ENCODE measurements at places on chromosomes 7 and 10.
A peak's percentile ranks its signal among the peaks of the same experiment; 100 is the strongest.

- no peaks in the 10 kb centered on the region for H3K4me1 ChIP-seq
- no peaks in the 10 kb centered on the region for H3K27me3 ChIP-seq
- no peak for DNase-seq
- H3K36me3 ChIP-seq, result no peaks in the 10 kb centered on the region
- no peak overlapping the region for H3K4me3 ChIP-seq
Observed at GRCh38 chr10:131496351-131497052, 185.0 kb upstream of the TCERG1L start.

- no peak for DNase-seq
- H3K4me3 ChIP-seq, result no peak overlapping the region
- no peak overlapping the region for H3K27ac ChIP-seq
- no peaks in the 10 kb centered on the region for H3K36me3 ChIP-seq
- H3K4me1 ChIP-seq, result no peaks in the 10 kb centered on the region
Observed at GRCh38 chr7:25382869-25383268, 154.6 kb upstream of the NPVF start.

DNA sequence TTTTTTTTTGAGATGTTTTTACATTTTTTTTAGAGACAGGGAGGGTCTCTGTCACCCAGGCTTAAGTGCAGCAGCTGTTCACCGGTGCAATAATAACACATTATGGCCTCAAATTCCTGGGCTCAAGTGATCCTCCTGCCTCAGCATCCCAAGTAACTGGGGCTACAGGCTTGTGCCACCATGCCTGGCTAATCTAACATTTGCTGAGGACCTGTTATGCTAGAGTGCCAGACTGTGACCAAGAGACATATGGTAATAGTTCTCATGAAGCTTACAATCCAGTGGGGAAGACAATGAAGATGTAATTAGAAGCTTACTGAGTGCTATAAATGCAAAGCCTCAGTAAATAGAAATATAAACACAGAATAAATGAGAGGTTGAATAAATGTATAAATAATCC is 17.6 kb upstream of the ORC5 start:
- no peaks in the 10 kb centered on the region for H3K36me3 ChIP-seq
- H3K4me1 ChIP-seq, result no peaks in the 10 kb centered on the region
- no peaks in the 10 kb centered on the region for H3K27me3 ChIP-seq
- H3K4me3 ChIP-seq, result no peak overlapping the region
- no peak overlapping the region for H3K27ac ChIP-seq
- DNase-seq, result no peak

DNA sequence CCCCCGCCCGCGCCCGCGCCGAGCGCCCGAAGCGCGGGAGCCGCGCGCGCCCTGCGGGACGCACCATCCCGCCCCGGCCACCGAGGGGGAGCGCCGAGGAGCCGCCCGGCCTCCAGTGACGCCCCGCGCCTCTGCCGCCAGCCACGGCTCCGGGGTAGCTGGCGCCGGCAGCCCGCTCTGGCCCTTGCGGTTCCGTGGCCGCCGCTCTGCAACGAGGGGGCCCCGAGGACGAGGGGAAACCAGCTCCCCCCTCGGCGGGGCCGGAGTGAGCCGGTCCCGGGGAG is at the start of gene PAXIP1:
PAXIP1 (minus strand) TSS at position 33 of the 284 bp plus-strand sequence. CDS start 195 bp downstream, outside the sequence.
- no peak for DNase-seq
- H3K4me1 ChIP-seq, result no peaks in the 10 kb centered on the region
- H3K4me3 ChIP-seq, result peak within 1 kb of the TSS; percentile 79
- no peaks in the 10 kb centered on the region for H3K27me3 ChIP-seq
- no peaks in the 10 kb centered on the region for H3K36me3 ChIP-seq
- peak within 1 kb of the TSS; percentile 69 for H3K27ac ChIP-seq

DNA sequence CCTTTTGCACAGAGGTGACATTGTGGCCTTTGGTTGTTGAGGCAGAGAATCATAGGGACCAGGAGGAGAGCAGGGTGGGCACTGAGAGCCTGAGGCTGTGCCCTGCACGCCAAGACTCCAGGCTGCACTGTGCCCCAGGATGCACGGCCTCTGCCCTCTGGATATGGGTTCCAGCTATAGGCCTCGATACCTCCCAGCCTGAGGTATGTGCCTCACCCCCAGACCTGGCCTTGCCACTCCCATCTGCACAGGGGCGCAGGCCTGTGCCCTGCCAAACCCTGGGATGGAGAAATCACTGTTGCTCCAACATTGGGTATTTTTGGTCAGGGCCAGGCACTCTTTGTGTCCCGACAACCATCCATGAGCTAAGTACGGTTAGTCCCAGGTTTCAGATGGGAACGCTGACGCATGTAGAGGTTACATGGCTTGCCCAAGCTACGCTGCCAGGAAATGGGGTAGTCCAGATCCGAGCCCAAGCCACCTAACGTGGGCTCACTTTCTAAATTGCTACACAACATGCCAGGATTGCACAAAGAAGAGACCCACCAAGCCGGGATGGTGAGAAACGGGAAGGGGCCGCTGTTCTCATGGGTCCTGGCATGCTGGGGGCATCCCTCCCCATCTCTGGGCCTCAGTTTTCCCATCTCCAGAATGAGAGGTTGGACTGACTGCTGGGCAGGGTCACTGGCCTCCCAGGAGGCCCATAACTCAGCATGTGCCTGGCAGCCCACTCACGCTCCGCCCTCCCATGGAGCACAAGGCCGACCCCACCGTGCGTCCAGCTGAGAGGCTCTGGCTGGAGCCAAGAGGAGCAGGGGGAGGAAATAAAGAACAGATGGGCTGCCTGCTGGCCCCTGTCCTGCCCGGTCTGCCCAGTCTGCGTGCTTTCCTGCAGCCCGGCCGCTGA is 44.2 kb downstream of the ZCCHC24 start:
- H3K4me1 ChIP-seq, result peaks cover 8% of the 10 kb centered on the region
- peak overlapping the region; percentile 56 for H3K27ac ChIP-seq

DNA sequence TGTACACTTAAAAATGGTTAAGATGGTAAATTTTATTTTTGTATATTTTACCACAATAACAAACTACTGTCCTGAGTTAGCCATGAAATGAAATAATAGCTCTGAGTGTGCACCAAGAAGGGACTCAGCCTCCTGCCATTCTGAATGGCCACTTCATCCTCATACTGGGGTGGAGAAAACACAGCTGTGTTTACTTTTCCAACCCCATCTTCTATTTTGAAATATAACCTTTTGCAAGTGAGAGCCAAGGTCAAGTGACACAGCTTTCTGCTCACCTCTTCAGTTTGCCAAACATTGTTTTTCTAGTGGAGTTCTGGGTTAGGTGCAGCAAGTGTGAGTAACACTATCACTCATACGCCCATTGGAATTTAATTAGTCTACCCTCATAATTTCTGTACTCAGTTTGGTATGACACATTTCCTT is 107.4 kb upstream of the GLCCI1 start:
- H3K27ac ChIP-seq, result no peak overlapping the region
- H3K27me3 ChIP-seq, result no peaks in the 10 kb centered on the region
- DNase-seq, result no peak
- no peak overlapping the region for H3K4me3 ChIP-seq
- no peaks in the 10 kb centered on the region for H3K4me1 ChIP-seq
- no peaks in the 10 kb centered on the region for H3K36me3 ChIP-seq

DNA sequence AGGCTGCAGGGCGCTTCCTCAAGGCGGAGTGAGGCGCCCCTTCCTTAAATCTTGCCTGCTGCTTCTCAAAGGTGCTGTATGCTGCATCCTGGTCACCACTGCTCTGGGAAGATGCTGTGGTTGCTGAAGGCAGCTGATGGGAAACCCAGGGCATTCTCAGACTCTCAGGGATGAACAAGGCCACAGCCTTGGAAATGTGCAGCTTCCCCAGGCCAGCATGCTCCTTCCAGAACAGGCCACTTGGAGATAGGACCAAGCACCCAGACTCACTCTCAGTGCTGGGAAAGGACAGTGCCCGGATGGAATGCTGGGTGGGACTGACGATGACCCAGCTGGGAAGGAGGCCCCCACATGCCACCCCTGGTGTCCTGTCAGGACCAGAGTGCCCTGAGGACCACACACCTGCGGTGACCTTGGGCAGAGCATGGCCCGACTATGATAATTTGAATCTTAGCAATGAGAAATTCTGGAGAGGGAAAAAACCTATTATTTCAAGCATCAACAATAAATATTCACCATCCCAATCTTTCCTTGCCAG is 235.5 kb downstream of the TNS3 start:
- no peak overlapping the region for H3K27ac ChIP-seq
- H3K27me3 ChIP-seq, result no peaks in the 10 kb centered on the region
- H3K4me3 ChIP-seq, result no peak overlapping the region
- DNase-seq, result no peak
- no peaks in the 10 kb centered on the region for H3K4me1 ChIP-seq

DNA sequence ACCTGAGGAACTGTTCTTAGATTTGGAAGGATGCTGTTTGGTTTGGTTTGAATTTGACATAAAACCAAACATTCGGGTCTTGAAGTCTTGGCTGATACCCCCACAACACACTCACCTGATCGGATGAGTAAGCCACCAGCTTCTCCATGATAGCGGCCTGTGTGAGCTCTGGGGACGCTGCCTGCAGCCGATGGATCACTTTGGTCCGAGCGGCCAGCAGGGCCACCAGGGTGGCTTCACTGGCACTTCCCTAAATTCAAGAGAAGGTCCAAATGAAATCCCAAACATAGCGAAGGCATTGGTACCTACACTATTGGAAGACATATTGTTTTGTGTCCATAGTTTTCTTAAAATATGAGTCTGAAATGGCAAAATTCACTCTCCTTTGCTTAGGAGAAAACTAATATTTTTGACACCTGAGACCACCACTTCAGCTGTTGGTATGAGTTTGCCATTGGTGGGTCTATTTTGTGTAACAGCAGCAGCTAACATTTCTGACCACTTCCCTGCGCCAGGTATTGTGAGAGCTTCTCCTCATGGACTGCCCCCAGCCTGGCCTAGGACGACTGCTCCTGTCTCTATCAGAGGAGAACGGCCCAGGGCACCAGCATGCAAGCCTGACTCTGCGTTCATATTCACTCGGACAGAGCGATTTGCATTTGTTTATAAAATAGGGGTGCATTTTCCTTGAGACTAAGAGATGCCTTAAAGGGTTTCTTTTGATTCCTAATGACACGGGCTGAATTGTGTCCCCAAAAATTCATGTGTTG is 35.9 kb downstream of the DDC start:
- DNase-seq, result no peak
- H3K27ac ChIP-seq, result no peak overlapping the region
- H3K4me3 ChIP-seq, result no peak overlapping the region
- H3K4me1 ChIP-seq, result peaks cover 4% of the 10 kb centered on the region

- peak overlapping the region; percentile 21 for H3K27ac ChIP-seq
- no peaks in the 10 kb centered on the region for H3K27me3 ChIP-seq
- no peak for DNase-seq
- no peak overlapping the region for H3K4me3 ChIP-seq
- H3K36me3 ChIP-seq, result peaks cover 3% of the 10 kb centered on the region
Observed at GRCh38 chr7:103124429-103124979, 24.4 kb downstream of the NAPEPLD start.

DNA sequence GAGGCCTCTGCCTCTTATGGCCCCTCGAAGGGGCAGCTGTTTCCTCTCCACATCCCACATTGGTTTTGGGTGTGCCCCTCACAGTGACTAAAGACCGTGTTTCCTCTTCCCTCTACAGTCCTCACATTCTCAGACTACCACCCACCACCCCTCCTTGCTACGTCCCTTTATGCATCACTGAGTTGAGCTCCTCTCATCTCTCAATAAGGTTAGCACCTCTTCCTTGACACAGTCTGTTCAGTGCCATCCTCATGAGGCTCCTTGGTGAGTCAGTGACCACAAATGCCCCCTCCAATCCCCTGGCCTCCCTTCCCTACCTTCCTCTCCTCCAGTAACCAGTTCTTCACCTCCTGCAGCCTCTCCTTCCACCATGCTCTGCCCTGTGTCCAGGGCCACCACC is 239.1 kb upstream of the MYO3A start:
- no peak for DNase-seq
- no peak overlapping the region for H3K27ac ChIP-seq
- H3K36me3 ChIP-seq, result no peaks in the 10 kb centered on the region
- no peaks in the 10 kb centered on the region for H3K27me3 ChIP-seq
- no peak overlapping the region for H3K4me3 ChIP-seq

DNA sequence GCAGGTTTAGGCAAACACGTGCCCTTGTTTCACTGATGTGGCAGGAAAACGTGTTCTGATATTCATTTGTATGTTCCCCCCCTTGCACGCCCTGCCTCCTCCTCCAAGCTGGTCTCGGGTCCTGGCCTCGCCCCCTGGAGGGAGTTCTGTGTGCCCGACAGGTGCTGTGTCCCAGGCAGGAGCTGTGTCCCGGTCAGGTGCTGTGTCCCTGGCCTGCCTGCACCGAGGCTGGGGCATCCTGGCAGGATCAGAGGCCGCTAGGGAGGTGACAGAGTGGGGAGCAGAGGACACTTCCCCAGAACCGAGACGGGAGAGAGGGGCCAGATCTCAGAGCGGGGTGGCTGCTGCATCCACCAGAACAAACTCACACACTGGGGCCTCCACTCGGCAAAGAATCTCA is 45.3 kb downstream of the PRKAG2 start:
- H3K4me1 ChIP-seq, result no peaks in the 10 kb centered on the region
- H3K36me3 ChIP-seq, result no peaks in the 10 kb centered on the region
- H3K4me3 ChIP-seq, result no peak overlapping the region
- H3K27me3 ChIP-seq, result no peaks in the 10 kb centered on the region
- no peak overlapping the region for H3K27ac ChIP-seq
- no peak for DNase-seq

- H3K27me3 ChIP-seq, result no peaks in the 10 kb centered on the region
- H3K4me1 ChIP-seq, result no peaks in the 10 kb centered on the region
- H3K36me3 ChIP-seq, result no peaks in the 10 kb centered on the region
- no peak overlapping the region for H3K4me3 ChIP-seq
- DNase-seq, result no peak
Observed at GRCh38 chr7:150361807-150362621, 6.6 kb upstream of the REPIN1 start.

DNA sequence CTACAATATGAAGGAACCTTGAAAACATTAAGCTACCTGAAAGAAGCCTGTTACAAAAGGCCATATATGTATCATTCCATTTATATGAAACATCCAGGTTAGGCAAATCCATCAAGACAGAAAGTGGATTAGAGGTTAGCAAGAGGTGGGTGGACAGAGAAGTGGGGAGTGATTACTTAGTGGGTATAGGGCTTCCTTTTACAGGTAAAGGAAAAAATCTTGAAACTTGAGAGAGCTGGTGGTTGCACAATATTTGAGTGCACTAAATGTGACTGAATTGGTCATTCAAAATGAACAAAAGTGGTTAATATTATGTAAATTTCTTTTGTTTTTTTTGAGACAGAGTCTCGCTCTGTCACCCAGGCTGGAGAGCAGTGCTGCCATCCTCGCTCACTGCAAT is 119.4 kb upstream of the KIF5B start:
- no peaks in the 10 kb centered on the region for H3K36me3 ChIP-seq
- H3K27ac ChIP-seq, result no peak overlapping the region

DNA sequence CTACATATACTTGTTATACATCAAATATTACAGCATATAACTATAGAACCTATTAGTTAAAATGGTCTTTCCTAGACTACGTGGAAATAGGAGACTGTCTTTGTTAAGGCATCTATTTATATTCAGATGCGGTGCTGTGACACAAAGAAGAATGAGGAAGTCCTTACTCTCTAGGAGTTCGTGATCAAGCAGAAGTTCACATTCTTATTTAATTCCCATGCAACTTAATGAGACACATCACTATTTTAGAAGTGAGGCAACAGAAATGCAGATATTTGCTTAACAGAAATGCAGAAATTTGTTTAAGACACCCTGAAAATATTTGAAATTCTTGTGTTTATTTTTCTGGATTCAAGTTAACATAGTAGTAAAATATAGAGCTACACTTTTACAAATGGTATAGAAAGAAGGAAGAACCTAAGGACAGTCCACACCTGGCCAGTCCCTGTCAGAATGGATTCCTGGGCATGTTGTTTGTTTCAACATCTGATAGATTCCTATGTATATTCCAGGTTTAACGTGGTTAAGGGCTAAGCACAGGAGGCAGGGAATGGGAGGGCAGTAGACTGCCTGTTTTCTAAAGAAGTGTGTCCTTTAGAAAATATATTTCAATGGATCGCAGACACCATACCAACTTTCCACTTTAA is 70.6 kb upstream of the NXPH1 start:
- H3K4me1 ChIP-seq, result no peaks in the 10 kb centered on the region
- no peaks in the 10 kb centered on the region for H3K27me3 ChIP-seq
- H3K36me3 ChIP-seq, result no peaks in the 10 kb centered on the region
- no peak overlapping the region for H3K4me3 ChIP-seq
- DNase-seq, result no peak
- no peak overlapping the region for H3K27ac ChIP-seq

Measured in colonic mucosa (tissue), 4 donors.